ENCODE measurements at places on chromosomes 1 and 21.

DNA sequence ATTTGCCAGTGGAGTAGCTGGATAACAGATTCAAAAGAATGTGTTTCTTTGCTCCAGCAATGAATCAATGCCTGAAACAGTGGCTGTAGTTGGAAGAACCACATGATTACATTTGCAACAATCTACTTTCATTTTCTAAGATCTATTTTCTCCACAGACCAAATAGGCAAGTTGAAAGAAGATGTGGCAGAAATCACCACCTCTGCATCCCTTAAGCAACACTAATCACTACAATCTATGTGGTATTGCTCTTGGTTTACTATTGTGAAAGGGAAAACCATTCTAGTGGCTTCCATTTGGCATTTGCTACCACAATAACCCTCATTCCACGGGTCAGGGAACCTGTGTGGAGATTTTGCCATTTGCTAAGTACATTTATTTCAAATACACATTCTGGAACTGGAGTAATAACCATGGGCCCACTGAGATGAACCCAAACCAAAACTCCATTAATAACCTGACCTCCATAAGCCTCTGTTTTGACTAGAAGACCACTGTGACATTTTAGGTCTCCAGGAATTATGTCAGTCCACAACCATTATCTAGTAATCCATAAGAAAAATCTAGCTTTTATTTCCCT lies 66.3 kb downstream of the C1orf185 start:
- DNase-seq = no peak

DNA sequence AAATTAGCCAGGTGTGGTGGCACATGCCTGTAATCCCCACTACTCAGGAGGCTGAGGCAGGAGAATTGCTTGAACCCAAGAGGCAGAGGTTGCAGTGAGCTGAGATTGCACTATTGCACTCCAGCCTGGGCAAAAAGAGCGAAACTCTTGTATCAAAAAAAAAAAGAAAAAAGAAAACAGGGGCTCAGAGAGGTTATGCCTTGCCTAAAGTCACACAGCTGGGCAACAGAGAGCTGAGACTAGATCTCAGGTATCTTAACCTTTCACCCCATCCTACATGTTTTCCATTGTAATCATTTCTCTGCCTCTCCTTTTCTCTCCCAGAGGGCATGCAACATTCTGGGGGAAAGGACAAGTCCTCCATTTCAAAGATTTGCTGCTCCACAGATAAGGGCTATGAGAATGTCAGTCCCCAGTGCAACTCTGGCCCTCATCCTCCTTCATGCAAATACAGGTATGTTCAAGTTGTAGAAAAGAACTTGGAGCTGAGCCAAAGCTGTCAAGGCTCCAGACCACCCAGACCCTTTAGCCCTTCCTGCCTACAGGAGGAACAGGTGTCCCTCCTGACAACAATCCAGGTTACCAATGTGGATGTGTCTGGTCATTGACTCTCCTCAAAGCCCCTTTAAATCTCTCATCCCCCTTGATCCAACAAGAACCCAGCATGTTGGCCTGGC lies 6.9 kb downstream of the SLC9A1 start:
- no peak for DNase-seq

DNA sequence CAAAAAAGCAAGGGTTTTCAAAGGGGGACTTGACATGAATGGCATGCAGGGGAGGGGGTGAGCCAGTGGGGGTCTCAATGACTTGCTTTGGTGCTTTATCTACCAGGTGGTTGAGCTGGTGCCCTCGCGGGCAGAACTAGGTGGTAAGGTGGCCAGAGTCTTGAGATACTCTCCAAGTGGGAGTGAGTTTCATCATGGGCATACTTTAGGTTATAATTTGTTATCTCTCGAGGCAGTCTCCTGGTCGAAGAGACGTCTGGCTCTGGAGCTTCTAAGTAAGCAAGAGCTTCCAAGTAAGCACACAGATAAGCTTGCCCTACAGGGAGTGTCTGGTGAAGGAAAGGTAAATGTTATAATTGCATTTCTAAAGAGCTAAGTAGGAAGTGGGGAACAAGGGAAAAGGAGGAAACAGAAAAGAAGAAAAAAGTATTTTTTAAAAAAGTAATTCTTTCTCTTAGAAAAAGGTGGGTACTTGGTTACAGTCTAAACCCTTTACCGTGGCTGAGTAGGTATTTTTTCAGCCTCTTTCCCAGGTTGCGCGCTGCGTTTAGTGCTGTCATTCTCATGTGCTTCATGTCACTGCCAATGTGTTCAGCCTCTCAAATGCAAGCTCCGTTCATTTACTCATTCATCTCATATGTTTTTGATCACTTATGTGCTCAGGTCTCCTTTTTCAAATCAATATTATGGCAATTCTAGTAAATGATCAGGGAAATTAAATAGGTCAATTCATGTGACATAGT lies 31.6 kb upstream of the DNAJC6 start:
- no peak for DNase-seq

GRCh38 chr21:44455524-44456213 lies 359 bp downstream of the LRRC3 start:
- peak; percentile 53 for DNase-seq
